Urothelium cell line (cell line): ENCODE measurements at places on chromosomes 5 and 9.

DNA sequence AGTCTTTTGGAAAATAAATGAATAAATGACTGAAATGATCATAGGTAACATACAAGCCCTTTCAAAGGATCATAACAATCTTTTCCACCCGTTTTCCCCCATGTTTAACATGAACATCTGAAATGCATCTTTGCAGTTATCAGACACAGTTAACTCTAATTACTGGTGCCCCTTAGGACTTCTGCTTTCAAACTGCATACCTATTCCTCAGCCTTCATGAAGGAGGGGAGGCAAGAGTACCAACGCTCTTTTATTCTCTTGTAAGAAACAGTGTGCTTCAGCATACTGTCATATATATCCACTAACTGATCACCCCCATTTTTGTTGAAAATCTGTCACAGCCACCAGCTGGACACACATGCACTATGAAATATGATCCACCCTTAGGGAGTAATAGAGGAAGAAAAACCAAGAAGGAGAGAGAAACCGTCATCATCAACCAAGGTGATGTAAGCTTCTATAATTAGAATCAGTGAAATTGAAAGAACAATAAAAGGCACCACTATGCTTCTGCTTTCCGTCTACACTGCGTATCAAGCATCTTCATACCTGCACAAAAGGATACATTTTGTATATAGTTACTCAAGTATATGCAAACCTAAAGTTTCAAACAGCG is 98.7 kb downstream of the RAPGEF6 start:
- DNase-seq: peak; percentile 23

DNA sequence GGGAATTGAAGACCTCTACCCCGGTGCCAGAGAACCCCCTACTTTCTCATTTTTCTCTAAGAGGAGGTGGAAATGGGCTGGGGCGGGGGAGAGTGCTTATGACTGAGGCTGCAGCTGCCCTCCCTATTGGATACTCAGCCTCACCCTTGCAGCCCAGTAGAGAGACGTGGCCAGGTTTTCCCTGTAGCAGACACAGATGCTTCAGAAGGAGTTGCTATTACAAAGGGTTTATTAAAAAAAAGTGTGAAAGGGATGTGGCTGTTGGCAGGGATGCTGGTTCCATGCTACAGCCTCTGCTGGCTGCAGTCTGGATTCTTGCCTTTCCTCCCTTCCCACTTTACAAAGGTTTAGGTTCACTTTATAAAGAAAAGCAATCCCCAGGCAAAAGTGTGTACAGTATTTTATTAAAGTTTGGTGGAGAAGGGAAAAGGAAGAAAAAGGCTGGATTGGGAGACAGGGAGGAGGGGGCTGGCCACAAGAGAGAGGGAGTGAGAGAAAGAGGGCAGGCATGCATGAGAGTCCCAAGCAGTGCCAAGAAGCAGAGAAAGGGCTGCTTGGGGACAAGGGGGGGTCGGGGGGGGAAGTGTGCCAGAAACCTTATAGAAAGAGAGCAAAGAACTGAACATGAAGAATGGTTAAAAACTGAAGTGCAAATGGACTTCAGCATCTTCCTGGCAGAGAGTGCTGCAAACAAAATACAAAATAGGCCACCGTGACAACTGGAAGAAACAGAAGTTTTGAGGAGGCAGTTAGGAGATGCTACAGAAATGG is 29.5 kb upstream of the NFIB start:
- no peak for DNase-seq

GRCh38 chr5:56482363-56482762 is 249.2 kb upstream of the ANKRD55 start:
- no peak for DNase-seq

DNA sequence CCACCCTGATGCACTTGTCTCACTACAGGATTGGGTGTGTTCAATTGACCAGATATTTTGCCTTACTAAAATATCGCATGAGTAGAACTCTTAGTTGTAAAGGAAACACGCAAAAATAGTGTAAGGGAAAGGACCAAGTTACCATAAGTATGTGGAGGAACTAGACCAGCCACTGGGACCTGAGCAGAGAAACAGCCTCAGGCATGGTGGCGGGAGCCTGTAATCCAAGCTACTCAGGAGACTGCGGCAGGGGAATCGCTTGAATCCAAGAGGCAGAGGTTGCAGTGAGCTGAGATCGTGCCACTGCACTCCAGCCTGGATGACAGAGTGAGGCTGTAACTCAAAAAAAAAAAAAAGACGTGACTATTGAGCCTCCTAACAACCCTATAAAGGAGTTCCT is 117.9 kb upstream of the SPATA31C2 start:
- DNase-seq: no peak

GRCh38 chr5:157749462-157749799 is 5.9 kb downstream of the LSM11 start:
- no peak for DNase-seq

DNA sequence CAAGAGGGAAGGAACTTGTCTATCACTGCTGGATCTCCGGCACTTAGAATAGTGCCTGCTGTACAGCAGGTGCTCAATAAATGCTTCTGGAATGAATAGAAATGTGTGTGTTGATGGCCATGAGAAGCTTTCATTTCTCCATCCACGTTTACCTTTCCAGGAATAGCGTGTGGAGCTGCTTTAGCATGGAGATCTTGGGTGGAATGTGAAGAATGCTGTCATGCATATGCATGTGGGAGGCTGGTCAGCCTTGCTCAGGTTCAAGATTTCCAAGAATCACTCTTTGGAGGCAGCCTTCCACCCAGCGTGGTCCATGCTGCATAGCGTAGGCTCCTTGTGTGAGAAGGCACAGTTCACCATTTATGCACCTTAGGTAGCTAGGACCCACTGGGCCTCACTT is 19.2 kb downstream of the COL15A1 start:
- DNase-seq: no peak

- no peak for DNase-seq
Measured at GRCh38 chr9:87113874-87114273, 166.6 kb upstream of the GAS1 start.

- no peak for DNase-seq
Measured at GRCh38 chr9:123662057-123662776, 267.7 kb downstream of the DENND1A start.

GRCh38 chr5:130061746-130062145 is 157.5 kb downstream of the CHSY3 start:
- DNase-seq: no peak

DNA sequence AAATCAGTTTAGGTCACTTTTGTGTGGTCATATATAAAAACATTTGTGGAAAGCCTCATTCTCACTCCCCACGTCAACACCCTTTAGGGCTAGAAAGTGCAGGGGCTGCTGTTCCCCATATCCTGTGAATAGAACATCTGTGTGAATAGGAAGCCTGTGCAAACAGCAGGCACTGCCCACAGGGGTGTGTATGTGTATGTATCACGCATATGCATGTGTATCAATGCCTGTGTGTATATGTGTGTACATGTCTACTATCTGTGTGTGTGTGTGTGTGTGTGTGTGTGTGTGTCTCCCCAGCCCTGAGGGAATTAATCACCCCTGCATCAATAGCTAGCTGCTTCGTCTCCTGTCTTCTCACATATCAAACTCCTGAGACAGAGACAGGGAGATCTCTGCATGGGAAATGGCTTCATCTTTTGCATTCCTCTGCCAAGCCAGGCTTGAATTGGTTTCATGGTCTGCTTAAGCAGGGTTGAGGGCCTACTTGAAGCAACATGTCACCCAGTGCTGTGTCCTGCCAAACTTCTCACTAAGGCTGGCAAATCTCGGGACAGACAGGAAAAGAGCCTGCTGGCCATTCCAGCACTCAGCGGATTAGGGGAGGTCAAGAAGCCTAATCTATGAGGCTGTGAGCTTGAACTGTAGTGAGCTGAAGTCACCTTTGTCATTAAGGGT is 265.8 kb downstream of the ADAMTSL1 start:
- DNase-seq: no peak

DNA sequence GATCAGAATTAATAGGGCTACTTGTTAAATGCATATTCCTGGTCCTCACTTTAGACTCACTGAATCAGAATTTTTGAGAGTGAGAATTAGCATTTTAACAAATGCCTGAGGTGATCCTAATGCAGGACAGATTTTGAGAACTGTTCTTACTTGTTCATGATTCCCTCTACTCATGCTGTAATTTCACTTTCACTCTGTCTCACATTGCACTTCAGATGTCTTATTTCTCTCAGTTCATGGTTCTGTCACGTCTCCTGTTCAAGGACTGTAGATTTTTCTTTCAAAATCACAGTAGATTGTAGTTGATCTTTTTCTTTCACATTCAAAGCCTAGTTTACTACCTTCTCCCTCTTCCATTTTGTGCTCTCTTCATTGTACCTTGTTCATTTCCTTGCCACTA is 54.3 kb downstream of the ADGRV1 start:
- no peak for DNase-seq

- DNase-seq: no peak
Measured at GRCh38 chr9:83284746-83285145, 221.8 kb upstream of the RASEF start.

- DNase-seq: no peak
Measured at GRCh38 chr5:151071848-151072629, 8.8 kb downstream of the TNIP1 start.

DNA sequence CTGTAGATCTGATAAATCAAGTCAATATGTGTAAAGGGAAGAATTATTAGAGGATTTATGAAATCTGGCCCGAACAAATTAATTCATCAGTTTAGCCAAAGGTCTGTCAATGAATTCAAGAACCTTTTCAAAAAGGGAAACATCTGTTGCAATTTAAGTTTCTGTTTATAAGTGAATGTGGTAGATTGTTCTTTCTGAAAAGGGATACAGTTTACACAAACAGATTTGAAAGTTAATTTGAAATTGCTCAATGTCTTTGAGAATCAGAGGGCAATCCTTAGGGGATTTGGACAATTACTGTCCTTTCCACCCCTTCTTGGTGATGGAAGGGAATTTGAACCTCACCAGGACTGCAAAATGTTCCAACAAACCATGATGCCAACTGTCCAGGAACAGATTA is 29.7 kb upstream of the ERCC6L2 start:
- DNase-seq: no peak

GRCh38 chr5:142353071-142353472 is 28.3 kb upstream of the SPRY4 start:
- DNase-seq: no peak

DNA sequence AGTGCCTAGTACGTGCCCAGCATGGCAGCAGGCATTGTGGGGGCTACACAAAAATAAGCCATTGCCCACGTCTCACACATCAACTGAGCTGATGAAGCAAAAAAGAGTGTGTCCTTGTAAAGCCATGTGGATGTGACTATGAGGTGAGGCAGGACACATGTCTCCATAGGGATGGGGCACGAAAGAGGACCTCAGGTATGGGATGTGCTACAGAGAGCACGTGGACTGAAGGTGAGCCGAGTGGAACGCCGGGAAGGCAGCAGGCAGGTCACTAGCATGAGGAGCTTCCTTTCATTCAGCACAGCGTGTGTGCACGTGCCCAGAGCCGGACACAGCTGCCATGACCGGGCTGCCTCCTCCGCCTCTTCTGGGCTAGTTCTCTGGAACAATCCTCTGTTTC is 429.8 kb downstream of the SPOCK1 start:
- DNase-seq: no peak

GRCh38 chr5:57414191-57414590 is 68.4 kb downstream of the ACTBL2 start:
- DNase-seq: no peak

DNA sequence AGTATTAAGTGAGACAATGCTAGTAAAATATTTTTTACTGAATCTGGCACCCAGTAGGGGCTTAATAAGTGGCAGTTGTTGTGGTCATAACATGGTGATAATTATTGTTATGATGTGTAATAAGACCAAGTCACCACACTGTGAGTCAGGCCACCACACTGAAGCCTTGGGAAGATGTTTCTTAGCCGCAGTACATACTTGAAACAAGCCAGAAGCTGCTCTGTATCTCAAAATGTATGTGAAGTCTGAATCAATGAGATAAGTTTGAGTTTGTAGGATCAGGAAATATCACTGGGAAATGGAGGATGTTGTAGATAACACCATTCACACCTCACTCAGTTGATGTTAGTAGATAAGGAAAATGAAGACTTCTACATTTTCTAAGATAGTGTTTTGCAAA is 51.3 kb upstream of the PTPN3 start:
- no peak for DNase-seq

GRCh38 chr9:5110867-5111681 is 74.4 kb downstream of the INSL6 start:
- DNase-seq: no peak

DNA sequence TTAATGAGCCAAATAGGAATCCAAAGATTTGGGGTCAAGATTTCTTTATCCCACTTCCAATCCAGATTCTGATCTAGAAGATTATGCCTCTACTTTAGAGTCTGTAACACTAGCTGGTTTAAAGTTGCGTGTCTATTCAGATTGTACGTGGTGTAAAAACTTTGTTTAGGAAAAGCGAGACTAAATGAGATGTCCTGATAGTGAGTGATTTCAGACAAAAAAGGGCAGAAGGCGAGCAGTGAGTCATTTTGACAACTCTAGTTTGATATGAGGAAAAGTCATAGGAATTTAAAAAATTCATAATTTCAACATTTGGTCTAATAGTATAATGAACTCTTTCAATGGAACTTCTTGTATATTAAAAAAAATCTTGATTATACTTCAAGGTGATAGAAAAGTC is 119.6 kb upstream of the KLF9 start:
- no peak for DNase-seq

- DNase-seq: no peak
Measured at GRCh38 chr5:177453852-177454396, 7.3 kb downstream of the PRR7 start.

GRCh38 chr9:134346840-134347583 is 20.8 kb downstream of the RXRA start:
- no peak for DNase-seq

DNA sequence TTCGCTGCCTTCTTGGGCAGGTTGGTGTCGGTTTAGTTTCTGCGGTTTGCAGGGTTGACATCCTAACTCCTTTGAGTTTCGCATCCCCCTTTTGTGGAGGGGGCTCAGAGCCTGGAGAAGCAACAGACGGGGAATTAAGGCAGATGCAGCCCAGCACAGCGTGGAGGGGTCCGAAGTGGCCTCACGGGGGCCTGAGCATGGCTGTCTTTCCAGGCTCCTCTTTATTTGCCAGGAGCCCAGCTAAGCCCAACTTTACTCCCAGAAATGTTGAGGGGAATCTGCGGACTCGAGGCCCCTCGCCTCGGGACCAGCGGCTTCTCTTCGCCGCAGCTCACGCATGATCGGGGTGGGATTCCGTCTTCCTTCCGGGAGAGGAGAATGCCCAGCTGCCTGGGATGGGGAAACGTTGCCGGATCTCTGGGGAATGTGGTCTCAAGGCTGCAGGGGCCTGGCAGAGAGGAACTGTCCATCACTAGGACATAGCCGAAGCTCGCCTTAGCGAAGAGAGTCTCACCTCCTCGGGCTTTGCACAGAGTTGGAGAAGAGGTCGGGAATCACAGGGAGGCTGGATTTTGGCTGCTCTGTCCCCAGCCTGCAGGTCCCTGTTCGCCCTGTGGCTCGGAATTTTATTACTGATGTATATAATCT is 1.3 kb downstream of the RAI14 start:
- DNase-seq: peak; percentile 40
